ENCODE measurements at places on chromosomes 3 and 15. TPM values are rescaled to one million over a fixed set of nuclear protein-coding genes. Genes with fewer than 3 reads are reported as not detected.

CHDH gene
- total RNA-seq, result 36.1 TPM

GOLGA6L10 gene
- 0.12 TPM for total RNA-seq

CLDN16 gene
- 0.18 TPM for total RNA-seq

CYP1A1 gene
- 0.45 TPM for total RNA-seq

LIPH gene
- total RNA-seq, result 2.3 TPM

LRRFIP2 gene
- total RNA-seq, result 61.2 TPM

EIF4A2 gene
- total RNA-seq, result 911 TPM

TRPM1 gene
- total RNA-seq, result not detected

MCTP2 gene
- 0.83 TPM for total RNA-seq

Data from cardiac muscle cell (in vitro differentiated cells and primary cell).